NCI-H1436 (cell line): ENCODE measurements at places on chromosomes 7 and 10.

- no peak for DNase-seq
Measured at GRCh38 chr7:46080595-46081159, 159.6 kb upstream of the IGFBP3 start.

GRCh38 chr7:74044366-74045350 lies 16.7 kb downstream of the ELN start:
- no peak for DNase-seq

GRCh38 chr10:21969326-21970287 lies 33.9 kb downstream of the DNAJC1 start:
- no peak for DNase-seq

DNA sequence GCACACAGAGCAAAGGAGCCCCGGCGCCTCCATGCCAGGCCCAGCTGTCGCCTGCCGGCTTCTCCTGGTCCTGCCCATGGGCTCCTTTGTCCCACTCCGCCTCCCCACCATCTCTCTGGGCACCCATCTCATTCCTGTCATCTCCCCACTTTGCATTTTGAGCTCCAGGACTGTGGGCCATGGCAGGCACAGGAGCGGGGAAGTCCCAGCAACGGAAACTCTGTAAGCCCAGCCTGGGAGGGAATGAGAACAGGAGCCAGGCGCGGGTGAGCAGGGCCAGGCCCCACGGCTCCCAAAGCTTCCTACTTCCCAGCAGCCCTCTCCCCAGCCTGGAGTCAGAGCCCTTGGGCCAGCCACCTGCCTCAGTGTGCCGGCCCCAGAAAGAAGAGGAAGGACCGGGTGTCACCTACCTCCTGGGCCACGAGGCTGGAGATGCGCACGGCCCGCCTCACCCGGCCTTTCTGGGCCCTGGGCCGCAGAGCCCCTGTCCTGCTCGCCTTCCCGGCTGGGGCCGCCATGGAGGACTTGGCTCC lies 23.1 kb downstream of the KCNH2 start:
- DNase-seq = no peak

DNA sequence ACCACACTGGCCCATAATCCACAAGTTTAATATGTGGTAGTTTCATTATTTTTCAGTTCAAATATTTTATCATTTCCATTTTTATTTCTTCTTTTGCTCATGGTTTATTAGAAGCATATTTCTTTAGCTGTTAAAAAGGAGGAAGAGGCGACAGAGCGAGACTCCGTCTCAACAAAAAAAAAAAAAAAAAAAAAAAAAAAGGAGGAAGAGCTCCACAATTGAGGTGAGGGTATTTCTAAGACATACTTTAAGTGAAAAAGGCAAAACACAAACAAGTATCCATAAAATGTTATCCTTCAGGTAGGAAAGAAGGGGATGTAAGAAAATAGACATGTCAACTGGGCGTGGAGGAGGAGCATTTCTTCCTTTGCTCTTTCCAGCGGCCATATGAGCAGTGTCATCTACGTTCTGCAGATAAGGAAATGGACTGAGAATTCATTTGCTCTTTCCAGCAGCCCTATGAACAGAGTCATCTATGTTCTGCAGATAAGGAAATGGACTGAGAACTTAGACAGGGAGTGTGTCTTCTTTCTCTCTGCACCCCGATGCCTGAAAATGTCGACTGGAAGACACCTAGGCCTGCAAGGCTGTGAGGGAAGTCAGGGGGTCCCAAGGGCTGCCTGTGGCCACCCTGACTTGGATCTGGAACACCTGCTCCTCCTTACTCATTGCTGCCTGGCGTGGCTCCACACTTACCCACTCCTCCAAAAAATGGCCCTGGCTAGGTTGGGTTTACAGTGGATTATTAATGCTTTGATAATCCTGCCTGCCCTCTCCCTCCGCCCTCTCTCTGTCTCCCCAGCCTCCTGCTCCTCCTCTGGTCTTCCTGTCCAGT lies 18.9 kb upstream of the RAMP3 start:
- no peak for DNase-seq

DNA sequence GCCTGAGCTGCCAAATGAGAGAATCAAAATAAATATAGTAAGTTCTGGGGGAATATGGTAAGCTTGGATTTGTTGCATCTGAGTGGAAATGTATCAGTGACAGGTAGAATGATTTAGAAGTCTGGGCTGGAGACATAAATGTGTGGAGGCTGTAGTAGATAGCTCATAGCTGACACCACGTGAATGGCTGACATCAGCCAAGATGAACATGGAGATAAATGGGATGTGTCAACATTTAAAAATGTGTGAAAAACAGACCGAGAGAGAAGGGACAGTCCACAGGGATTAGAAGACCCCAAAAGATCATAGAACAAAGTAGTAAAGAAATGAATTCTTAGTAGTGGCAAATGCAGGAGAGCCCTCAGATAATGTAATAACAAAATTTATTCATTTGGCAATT lies 40.9 kb downstream of the NAMPT start:
- no peak for DNase-seq

DNA sequence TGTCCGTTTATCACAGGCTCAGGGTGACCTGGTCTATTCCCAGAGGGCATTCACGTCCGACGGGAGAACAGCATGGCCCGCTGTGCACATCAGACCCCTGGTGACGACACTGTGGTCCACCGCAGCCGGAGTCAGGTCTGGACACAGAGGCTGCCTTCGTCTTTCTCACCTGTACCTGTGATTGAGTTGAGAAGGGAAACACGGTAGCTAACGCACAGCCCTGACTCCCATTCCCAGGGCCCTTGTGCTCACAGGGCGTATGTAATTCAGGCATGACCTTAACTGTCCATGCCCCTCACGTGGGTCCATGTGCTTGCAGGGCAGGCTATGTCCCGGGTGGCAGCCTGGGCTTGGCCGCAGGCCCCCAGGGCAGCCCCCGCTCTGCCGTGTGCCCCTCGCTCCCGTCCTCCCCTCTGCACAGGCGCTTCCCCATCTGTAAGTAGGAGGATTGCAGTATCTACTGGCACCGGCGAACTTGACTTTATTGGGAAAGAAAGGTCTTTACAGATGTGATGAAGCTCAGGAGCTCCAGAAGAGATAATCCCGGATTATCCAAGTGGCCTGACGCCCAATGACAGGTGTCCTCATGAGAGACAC lies 221.3 kb upstream of the TCERG1L start:
- DNase-seq = no peak

DNA sequence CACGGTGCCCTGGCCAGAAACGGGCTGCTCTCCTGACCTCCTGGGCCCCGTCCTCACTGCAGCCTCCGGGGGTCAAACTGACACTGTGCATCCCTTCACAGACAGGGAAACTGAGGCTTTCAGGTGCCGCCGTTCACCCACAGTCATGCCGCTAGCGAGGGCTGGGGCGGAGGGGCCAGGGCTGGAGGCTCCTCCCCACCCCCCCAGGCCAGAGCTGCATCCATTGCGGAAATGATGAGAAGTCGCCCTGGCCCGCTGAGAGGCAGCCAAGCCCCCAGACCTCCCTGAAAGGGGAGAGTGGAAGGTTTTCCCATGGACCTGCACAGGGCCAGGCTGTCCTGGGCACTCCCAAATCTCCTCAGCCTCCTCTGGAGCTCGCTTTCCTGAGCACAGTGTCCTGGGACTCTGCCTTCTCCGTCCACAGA lies 16.5 kb upstream of the INPP5A start:
- DNase-seq = no peak

- no peak for DNase-seq
Measured at GRCh38 chr10:11898372-11899066, 75.4 kb downstream of the PROSER2 start.

DNA sequence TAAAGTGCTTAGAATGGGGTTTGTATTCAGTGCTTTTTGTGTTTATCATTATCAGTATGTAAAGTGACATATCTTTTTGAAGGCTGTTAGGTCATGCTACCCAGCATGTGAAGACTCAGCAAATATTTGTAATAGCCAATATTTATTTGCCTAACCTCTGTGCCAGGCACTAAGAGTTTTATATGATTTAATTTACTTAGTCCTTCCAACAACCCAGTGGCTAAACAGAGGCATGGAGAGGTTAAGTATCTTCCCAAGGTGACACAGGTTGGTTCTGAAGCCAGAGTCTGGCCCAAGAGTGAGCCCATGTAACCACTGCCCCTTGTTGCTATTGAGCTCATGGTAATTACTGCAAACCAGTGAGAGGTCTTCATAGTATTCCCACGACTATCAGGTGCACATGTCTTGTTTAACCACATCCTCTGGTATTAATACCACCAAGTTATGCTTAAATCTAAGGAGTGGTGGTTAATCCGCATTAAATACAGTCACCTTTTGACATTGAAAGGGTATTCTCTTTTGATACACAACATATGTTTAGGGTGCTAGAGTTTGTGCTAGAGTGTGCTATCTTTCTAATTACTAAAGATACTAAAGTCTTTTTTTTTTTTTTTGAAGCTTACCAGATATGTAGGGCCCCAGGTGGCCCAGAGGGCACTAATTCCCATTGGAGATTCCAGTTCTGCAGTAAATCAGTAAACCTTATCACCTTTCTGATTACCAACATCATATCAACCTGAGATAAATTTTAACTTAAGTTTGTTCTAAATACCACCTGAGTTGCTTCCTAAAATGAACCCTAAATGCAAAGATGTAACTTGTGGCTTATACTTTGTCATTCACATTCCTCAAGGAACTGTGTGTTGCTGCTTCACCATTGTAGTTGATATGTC lies 2.9 kb downstream of the ADD3 start:
- no peak for DNase-seq

DNA sequence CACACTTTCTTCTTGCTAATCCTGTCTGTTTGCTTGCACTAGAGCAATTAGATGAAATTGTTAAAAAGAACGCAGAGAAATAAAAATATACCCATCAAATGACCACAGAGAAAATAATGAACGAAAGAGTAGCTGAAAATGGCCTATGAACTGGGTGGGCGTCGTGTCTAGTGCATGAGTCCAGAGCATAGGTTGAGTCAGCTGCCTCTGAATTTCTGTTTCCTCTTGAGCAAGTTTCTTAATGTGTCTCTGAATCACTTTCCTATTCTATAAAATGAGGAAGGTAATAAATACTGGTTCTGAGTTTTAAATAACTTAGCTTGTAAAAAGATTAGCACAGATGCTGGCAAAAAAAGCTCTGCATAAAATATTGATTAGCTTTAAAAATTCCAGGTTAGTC lies 75.0 kb downstream of the POM121L12 start:
- no peak for DNase-seq

GRCh38 chr10:88386821-88387773 lies 196.0 kb downstream of the RNLS start:
- no peak for DNase-seq

GRCh38 chr10:68099736-68100135 lies 9.6 kb upstream of the MYPN start:
- no peak for DNase-seq

GRCh38 chr10:18610517-18610916 lies 40.9 kb downstream of the NSUN6 start:
- DNase-seq = no peak

DNA sequence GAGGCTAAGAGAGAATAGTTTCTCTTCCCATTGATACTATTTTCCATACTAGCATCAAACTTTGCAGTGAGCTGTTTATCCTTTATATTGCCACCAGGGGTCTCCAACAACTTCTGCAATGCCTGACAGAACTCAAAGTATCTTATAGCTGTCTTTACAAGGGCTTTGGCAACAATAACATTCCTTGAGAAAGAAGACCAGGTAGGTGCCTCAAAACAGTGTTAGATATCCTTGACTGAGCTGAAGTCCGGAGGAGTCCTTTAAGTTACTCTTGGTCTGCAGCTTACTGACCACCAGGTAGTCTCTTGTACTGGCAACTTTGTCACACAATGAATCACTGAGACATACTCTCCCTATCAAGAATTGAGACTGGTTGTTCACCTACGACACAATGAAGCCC lies 30.0 kb upstream of the TES start:
- DNase-seq = peak; percentile 0
